Endothelial cell (in vitro differentiated cells): ENCODE measurements at places on chromosomes 13 and 19. TPM values are rescaled to one million over a fixed set of nuclear protein-coding genes. Genes with fewer than 3 reads are reported as not detected.

Gene CD22
- total RNA-seq, result not detected

Gene SHANK1
- total RNA-seq, result 6.5 TPM

Gene ZNF497
- total RNA-seq, result 3.6 TPM

Gene FGF9
- total RNA-seq, result 0.90 TPM
